ENCODE measurements at places on chromosomes 2 and 18.
A peak's percentile ranks its signal among the peaks of the same experiment; 100 is the strongest.

DNA sequence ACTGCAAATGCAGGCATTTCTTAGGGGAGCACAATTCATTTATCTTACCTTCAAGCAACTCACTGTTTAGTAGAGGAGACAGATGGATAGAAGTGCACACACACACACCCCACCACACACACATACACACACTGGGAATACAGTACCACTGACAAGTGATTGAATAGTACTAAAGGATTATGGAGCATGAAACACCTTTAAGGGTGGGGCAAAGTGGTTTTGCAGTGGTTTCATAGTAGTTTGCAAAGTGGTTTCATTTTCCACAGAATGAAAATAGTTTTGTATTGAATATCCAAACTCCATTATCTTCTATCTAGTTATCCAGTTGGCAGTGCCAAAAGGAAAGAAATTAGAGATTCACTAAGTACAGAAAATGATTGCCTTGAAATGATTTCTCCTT, 18.9 kb downstream of the KIF5C start:
- no peak for ATAC-seq

GRCh38 chr2:67289921-67290371, 107.2 kb upstream of the ETAA1 start:
- ATAC-seq: peak; percentile 29

DNA sequence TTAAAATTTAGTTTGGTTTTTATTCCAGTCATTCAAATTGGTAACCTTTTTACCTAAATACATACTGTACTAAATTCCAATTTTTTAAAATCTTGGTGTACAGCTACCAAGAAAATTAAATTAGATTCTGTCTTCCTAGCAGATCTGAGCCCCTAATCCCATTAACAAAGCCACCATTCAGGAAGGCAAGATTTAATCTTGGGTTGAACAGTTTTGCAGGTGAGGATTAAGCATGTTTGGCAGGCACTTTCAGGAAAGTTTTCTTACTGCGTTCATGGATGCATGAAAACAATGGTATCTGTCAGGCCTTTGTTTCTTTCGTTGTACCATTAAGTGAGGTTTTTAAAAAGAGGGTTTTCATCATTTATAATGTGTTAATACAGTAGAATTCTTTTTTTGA, 32.8 kb downstream of the ITPRID2 start:
- ATAC-seq: no peak

- ATAC-seq: no peak
Observed at GRCh38 chr2:145095641-145096435, 575.9 kb upstream of the ZEB2 start.

GRCh38 chr2:167487728-167488127, 599.4 kb downstream of the XIRP2 start:
- ATAC-seq: no peak

- ATAC-seq: no peak
Observed at GRCh38 chr2:99450199-99450598, 39.6 kb downstream of the REV1 start.

DNA sequence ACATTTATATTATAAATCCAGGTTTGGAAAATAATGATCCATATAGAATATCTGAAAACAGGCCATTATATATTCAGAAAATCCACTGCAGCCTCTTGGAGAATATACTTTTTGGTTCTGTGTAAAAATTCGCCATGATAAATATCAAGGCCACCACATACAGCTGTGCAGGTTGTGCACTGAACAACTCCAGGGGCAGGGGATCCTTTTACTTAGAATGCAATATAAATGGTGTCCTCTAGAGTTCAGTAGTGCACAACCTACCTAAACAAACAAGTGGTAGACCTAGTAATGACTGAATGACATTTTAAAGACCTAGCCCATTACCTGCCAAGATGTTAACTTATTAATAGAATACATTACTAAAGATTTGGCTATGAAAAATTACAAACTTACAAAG, 22.4 kb downstream of the MOGAT1 start:
- ATAC-seq: peak; percentile 61

- 0 out of 3 replicates have a peak, but pooled peaks have one; percentile 11 for ATAC-seq
Observed at GRCh38 chr2:10162586-10163497, 40.3 kb downstream of the RRM2 start.
